BJ (cell line): ENCODE measurements at places on chromosomes 1 and 21.

GRCh38 chr1:223133306-223133823 lies 9.7 kb downstream of the TLR5 start:
- no peak for DNase-seq

GRCh38 chr1:59115865-59116264 lies 181.0 kb upstream of the FGGY start:
- no peak for DNase-seq

DNA sequence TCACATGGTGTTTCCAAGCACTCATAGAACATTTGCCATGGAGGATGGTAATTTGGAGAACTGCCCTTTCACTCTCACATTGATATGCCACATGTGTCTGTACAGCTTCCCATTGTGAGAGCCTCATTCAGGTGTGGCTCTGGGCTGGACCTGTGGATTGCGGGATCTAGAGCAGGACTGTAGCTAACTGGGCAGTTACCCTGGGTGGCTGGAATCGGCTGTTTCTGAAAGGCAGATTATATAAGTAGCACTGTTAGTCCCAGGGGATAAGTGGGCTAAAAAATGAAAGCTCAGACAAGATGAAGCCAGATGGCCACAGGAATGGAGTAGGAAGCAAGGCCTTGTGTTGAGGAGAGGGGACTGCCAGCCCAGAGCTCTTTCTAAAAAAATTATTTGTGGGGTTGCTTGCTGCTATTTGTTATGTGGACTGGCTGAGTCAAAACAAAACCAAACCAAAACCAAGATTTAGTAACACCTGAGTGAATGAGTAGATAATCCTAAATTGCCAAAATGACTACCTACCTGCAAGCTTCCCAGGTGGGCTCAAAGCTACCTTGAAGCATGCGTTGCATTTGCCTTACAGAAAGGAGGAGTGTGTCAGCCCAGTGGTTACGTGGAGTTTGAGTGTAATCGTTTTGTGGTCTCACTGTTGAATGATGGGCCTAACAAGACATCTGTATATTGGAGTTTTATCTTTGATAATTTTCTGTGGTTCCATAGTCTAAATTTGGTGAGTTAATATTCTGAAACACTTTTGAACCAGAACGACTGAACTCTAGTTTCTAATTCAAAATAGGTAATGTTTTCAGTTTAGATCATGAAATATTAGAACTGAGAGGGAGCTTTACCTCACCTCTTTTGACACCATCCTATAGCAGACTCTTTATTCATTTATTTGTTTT lies 58.0 kb downstream of the SDCCAG8 start:
- DNase-seq, result no peak

- DNase-seq, result no peak
These were observed 79.4 kb downstream of the TGFB2 start for GRCh38 chr1:218424502-218424901.

DNA sequence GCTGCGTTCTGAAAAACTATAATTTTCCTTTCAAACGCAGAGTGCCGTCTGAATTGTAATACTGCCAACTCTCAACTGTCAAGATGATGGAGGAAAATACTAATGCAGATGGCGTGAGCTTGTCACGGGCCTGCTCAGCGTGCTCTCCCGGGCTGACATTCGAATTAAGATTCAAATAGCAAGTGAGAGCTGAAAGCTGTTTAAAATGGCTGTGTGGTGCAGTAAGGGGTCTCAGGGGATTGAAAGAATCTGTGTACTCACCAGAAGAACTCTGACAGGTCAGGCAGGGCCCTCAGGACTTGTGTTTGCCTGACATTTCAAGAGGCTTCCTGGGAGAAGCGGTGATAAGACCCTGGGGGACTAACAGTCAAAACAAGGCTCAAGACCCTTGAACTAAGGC lies 33.1 kb downstream of the ZMYND12 start:
- DNase-seq, result no peak

GRCh38 chr1:115313182-115313581 lies 24.9 kb downstream of the NGF start:
- DNase-seq, result no peak
